ENCODE measurements at places on chromosomes 13 and 19. TPM values are rescaled to one million over a fixed set of nuclear protein-coding genes. Genes with fewer than 3 reads are reported as not detected.
A peak's percentile ranks its signal among the peaks of the same experiment; 100 is the strongest.

PPP1R37 gene
- 17.6 TPM for total RNA-seq

SIN3B gene
- total RNA-seq = 34.6 TPM

TTC9B gene
- total RNA-seq = not detected

ZNF738 gene
- total RNA-seq = 6.3 TPM

N4BP2L1 gene
- 0.29 TPM for total RNA-seq

WDR88 gene
- not detected for total RNA-seq

KASH5 gene
- 0.20 TPM for total RNA-seq

KLK12 gene
- total RNA-seq = not detected

ZFR2 gene
- total RNA-seq = not detected

GRCh38 chr19:51559240-51559639 is 11.8 kb upstream of the ZNF175 start:
- H3K27ac ChIP-seq = no peak overlapping the region
- no peaks in the 10 kb centered on the region for H3K27me3 ChIP-seq
- no peak for DNase-seq
- peaks cover 4% of the 10 kb centered on the region for H3K36me3 ChIP-seq

DNA sequence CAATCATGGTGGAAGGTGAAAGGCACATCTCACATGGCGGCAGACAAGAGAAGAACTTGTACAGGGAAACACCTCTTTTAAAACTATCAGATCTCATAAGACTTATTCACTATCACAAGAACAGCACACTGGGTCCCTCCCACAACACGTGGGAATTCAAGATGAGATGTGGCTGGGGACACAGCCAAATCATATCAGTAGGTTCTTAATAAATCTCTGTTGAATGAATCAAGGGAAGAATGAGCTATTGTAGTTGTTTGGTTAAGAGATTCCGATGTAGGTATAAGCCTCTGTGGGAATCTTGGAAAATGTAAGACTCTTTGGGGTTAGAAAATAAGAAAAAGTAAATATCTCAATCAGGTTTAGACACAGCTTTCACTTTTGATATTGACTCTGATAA is 400.2 kb downstream of the KCNRG start:
- H3K27ac ChIP-seq = no peak overlapping the region
- no peaks in the 10 kb centered on the region for H3K27me3 ChIP-seq
- peaks cover 19% of the 10 kb centered on the region for H3K4me1 ChIP-seq
- H3K36me3 ChIP-seq = no peaks in the 10 kb centered on the region
- no peak overlapping the region for H3K4me3 ChIP-seq

GRCh38 chr13:49869519-49869918 is 66.6 kb downstream of the SPRYD7 start:
- no peaks in the 10 kb centered on the region for H3K4me1 ChIP-seq
- H3K27me3 ChIP-seq = no peaks in the 10 kb centered on the region
- no peaks in the 10 kb centered on the region for H3K36me3 ChIP-seq
- no peak overlapping the region for H3K4me3 ChIP-seq
- peak; percentile 23 for DNase-seq
- no peak overlapping the region for H3K27ac ChIP-seq

DNA sequence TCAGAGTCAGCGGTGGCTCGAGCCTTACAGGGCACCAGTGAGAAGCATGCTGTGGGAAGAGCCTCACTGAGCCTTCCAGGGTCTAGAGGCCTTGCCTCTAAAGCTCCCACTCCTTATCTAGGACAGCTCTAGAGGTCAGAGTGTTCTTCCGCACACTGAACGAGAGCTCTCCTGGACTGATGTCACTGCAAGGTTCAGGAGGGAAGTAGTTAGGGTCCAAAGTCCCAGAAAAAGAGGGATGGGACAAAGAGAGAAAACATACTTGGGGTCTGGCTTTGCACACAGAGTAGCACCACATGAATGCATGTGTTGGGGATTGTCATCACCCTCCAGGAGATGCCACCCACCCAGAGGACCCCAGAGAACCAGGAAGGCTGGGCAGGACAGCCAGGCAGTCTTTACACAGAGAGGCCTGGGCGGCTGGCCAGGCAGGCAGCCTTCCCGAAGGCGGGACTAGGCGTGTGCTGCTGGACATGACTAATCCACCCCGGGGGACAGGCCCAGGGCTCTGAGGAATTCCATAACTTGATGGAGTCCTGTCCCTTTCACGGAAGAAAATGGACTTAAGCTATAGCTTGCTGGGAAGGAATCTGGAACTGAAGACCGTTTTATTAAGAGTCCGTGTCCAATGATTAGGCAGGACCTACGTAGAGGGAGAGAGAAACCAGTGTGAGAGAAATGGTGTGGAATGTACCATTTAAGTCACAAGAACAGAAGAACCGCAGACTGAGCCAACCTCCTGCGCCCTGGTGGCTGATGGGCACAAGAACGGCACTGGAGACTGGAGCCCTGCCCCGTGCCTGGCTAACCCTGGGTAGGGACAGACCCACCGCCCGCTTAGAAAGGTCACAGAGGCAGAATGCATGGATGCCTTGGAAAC is 16.6 kb upstream of the EPHX3 start:
- DNase-seq = no peak
- no peak overlapping the region for H3K27ac ChIP-seq
- no peaks in the 10 kb centered on the region for H3K27me3 ChIP-seq
- no peaks in the 10 kb centered on the region for H3K4me1 ChIP-seq
- no peak overlapping the region for H3K4me3 ChIP-seq

- peak; percentile 31 for DNase-seq
- no peaks in the 10 kb centered on the region for H3K27me3 ChIP-seq
- H3K36me3 ChIP-seq = no peaks in the 10 kb centered on the region
- 0 out of 3 replicates have a peak, but pooled peaks cover 2% of the 10 kb centered on the region for H3K4me1 ChIP-seq
- H3K4me3 ChIP-seq = no peak overlapping the region
Observed at GRCh38 chr19:36420961-36421748, 2.7 kb upstream of the ZFP82 start.

DNA sequence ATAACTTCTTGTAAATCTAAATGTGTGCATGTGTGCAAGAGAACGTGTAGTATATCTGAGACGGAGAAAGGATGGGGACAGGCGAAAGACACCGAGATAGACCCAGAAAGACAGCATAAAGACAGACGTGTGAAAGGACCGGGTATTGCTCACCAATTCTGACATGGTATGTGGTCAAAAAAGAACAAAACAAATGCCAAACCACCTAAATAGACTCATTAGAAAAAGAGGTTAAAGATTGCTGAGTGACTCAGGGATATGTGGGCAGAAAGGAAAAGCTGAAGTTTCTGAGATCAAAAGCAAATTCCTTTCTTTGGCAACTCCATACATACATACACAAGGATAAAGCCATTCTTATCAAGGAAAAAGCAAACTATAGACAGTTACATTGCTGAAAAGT is 179.7 kb upstream of the TSC22D1 start:
- no peak overlapping the region for H3K4me3 ChIP-seq
- DNase-seq = no peak
- H3K36me3 ChIP-seq = no peaks in the 10 kb centered on the region
- no peak overlapping the region for H3K27ac ChIP-seq
- H3K4me1 ChIP-seq = no peaks in the 10 kb centered on the region

DNA sequence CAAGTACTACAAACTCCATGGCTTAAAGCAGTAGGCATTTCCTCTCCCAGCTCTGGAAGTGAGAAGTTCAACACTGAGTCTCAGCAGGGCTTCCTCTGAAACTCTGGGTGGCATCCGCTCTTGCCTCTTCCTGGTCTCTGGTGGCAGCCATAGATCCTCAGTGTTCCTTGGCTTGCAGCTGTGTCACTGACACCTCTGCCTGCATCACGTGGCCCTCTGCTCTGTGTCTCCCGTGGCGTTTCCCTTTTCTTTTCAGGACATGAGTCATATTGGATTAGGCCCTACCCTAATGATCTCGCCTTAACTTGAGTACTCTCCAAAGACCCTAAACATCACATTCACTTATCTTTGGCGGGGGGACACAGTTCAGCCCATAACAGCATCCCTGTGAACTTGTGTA is 466.7 kb downstream of the MYO16 start:
- DNase-seq = no peak
- no peak overlapping the region for H3K27ac ChIP-seq
- H3K36me3 ChIP-seq = no peaks in the 10 kb centered on the region
- H3K4me3 ChIP-seq = no peak overlapping the region

GRCh38 chr13:28734906-28735305 is 16.1 kb upstream of the SLC46A3 start:
- H3K27me3 ChIP-seq = peaks cover 4% of the 10 kb centered on the region
- H3K36me3 ChIP-seq = no peaks in the 10 kb centered on the region
- H3K27ac ChIP-seq = no peak overlapping the region
- DNase-seq = no peak

GRCh38 chr19:49231389-49231788 is 73.8 kb downstream of the TRPM4 start:
- H3K4me1 ChIP-seq = no peaks in the 10 kb centered on the region
- H3K27ac ChIP-seq = no peak overlapping the region
- no peak for DNase-seq
- peaks cover 10% of the 10 kb centered on the region for H3K27me3 ChIP-seq

- peaks cover 45% of the 10 kb centered on the region for H3K27me3 ChIP-seq
- DNase-seq = no peak
Observed at GRCh38 chr13:110450941-110451730, 110.4 kb downstream of the RAB20 start.

GRCh38 chr19:43506629-43507028 is 2.1 kb upstream of the PHLDB3 start:
- H3K36me3 ChIP-seq = 0 out of 3 replicates have a peak, but pooled peaks cover 2% of the 10 kb centered on the region
- H3K27ac ChIP-seq = no peak overlapping the region
- H3K4me3 ChIP-seq = no peak overlapping the region
- no peak for DNase-seq
- H3K27me3 ChIP-seq = no peaks in the 10 kb centered on the region

DNA sequence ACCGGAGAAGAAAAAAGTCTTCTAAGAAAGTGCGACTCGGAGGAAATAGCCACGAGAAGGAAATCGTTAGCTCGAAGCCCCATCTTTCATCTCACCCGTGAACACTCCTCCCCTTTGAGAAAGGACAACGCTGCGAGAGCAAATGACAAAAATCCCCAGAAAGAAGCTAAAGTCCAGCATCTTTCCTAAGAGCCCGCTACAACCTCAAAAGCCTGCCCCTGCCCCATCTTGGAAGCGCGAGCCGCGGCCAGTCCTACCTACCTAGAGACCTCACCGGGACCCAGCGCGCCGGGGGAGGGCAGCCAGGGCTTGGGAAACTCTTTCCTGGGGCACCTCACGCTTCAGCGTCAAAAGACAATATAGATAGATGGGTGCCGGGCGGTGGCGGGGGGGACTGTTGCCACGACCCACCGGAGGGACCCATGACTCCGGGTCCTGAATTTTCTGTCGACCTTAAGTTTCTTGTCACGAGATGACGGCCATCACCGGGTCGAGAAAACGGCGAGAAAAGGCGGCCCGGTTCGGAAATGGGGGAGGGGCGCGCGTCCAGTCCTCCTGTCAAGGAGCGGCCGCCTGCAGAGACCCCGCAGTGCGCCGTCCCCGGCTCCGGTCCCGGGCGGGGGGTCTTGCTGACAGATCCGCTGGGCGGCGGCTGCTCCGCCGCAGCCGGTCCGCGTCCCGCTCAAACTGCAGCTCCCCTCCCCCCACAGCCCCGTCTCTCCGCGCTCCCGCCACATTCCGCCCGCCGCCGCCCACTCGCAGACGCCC is 65.9 kb downstream of the KCNRG start:
- H3K36me3 ChIP-seq = peaks cover 5% of the 10 kb centered on the region
- peak; percentile 47 for DNase-seq
- H3K4me1 ChIP-seq = peaks cover 2% of the 10 kb centered on the region
- H3K27ac ChIP-seq = peak overlapping the region; percentile 98
- peak overlapping the region; percentile 69 for H3K4me3 ChIP-seq
- no peaks in the 10 kb centered on the region for H3K27me3 ChIP-seq

DNA sequence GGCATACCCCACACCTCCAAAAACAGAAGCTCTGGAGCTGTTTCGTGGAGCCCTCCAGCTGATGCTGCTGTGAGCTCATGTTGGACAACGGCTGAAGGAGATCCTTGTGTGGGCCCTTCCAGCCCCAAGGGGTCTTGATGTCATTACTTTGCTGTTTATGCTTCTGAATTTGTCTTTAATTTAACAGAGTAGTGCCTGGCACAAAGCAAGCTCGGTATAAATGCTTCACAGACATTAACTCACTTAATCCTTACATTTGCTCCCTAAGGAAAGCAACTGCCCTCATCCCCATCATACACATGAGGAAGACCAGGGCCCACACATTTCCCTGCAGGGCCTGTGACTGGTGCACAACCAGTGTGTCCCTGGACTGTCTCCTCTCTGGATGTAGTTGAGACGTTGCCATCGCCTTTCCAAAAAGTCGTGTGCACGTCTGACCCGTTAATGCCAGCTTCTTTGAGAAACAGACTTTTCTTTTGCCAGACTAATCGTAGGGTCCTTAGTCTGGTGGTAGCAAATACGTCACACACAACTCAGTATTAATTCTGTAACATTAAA is 7.6 kb downstream of the COL4A1 start:
- peaks cover 6% of the 10 kb centered on the region for H3K27me3 ChIP-seq
- H3K4me1 ChIP-seq = no peaks in the 10 kb centered on the region
- no peak overlapping the region for H3K27ac ChIP-seq
- no peak for DNase-seq

DNA sequence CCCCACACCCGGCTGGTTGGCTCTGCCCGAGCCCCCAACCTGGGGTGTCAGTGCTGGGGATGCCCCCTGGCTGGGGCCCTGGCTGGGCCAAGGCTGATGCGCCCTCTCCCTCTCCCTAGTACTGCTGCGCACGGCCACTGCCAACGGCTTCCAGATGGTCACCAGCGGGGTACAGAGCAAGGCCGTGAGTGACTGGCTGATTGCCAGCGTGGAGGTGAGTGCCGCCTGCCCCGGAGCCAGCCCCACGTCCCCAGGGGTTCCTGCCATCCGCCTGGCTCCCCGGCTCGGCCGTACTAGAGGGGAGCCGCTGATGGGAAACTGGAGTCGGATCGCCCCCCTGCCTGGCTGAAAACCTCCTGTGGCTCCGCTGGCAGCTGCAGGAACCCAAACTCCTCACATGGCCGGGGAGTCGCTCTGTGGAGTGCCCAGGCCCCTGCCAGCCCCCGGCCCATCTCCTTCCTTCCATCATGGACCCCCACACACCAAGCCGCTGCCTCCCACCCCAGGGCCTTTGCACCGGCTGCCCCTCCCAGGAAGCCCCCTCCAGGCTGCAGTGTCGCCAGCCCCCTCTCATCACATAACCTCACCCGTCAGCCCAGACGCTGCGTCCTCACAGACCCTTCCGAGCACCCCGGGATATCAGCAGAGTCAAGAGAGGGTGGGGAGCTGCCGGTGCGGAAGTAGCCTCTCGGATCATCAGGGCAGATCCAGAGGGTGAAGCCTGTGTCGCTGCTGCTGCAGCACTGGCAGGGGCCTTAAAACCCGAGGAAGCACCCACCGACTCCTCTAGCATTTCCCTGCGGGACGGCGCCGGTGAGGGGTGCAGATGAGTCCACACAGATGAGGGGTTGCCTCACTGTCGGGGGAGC is 10.6 kb downstream of the NCLN start:
- H3K27ac ChIP-seq = no peak overlapping the region
- H3K4me1 ChIP-seq = peaks cover 73% of the 10 kb centered on the region

Data from K562 (cell line).